C1 segment of cervical spinal cord (tissue), 14 donors: ENCODE measurements at places on chromosomes 1 and 21.

DNA sequence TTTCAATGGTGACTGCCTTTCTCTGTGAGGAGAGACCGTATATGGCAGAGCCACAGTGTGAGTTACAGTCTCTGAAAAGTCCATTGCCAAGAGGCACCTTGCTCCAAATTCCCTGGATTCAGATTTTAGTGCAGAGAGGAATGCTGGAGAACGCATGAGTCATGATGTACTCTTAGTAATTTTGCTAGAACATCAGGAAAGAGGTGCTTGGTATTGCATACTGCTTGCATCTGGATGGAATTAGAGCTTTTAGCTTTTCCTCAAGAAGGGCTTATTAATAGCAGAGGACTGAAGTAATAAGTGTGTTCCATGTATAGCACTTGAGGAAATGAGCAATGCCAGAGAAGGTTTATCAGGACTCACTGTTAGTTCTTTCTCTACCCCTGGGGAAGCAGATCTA is 40.5 kb upstream of the AKT3 start:
- DNase-seq = no peak

- DNase-seq = no peak
Observed at GRCh38 chr21:42733037-42733627, 79.7 kb downstream of the PDE9A start.

DNA sequence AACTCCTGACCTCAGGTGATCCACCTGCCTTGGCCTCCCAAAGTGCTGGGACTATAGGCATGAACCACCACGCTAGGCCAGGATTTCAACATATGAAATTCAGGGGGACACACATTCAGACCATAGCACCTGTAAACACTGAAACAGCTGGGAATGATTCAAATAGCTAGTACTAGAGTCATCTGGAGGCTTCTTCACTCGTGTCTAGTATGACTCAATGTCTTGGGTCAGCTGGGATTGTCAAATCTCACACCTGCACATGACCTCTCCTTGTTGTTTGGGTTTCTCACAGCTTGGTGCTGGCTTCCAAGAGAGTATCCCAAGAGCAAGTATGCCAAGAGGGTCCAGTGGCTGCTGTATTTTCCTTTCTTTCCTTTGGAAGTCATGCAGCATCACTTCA is 75.1 kb downstream of the PGM1 start:
- no peak for DNase-seq

DNA sequence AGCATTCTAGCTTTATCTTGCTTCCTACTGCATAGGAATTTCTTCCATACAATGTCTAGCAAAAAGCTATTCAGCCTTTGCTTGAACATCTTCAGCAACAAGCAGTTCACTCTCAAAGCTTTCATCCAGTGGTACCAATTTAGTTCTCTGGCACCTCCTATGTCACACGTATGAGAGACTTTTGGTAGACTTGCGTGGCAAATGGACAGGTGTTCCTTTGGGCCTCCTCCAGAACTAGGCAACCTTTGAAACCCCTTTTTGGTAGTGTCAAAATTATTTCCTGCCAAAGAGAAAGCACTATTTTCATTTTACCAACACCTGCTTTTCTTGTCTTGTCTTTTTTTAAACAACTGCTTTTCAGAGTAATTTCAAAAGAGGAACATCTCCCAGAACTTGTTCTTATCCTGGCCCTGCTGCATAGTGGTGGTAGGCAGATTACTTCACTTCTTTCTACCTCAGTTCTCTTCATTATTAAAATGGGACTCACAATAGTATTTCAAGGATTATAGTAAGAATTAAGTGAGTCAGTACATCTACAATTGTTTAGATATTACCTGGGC is 122.4 kb downstream of the MAST2 start:
- DNase-seq = no peak

- no peak for DNase-seq
Observed at GRCh38 chr1:59183749-59184317, 113.1 kb upstream of the FGGY start.

DNA sequence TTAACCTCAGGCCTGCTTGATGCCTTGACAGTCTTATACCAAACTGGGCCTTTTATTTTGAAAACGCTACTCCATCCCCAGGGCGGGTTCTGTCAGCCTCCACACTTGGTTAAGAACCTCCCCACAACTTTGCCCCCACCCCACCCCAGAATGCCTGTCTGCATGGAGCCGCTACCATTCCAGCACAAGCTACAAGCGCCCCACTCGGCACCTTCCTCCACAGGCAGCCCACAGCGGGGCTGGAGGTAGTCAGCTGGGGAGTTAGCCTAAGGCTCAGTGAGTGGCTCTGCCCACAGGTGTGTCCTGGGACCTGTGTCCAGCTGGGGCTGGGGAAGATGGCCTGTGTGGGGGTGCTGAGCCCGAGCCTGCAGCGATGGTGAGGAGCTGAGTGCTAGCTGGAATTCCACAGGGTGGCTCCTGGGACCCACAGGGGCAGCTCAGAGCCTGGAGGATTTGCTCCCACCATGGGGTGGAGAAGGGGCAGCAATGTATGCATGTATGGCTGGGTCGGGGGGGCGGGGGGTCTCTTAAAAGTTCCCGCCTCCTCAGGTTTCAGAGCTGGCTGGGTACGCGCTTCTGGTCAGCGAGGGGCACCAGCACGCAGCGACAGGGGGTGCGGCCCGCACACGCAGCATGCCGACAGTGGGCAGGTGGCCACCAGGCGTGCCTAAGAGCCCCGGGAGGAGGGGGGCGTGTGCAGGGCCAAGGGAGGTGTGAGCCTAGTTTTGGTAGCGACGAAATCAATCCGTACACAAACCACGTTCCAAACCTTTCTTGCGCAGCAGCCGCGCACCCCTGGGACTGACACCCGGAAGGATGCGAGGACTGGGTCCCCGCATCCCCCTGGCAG is 917 bp downstream of the ETNK2 start:
- DNase-seq = no peak

GRCh38 chr21:33751120-33751519 is 108.8 kb downstream of the ITSN1 start:
- no peak for DNase-seq

DNA sequence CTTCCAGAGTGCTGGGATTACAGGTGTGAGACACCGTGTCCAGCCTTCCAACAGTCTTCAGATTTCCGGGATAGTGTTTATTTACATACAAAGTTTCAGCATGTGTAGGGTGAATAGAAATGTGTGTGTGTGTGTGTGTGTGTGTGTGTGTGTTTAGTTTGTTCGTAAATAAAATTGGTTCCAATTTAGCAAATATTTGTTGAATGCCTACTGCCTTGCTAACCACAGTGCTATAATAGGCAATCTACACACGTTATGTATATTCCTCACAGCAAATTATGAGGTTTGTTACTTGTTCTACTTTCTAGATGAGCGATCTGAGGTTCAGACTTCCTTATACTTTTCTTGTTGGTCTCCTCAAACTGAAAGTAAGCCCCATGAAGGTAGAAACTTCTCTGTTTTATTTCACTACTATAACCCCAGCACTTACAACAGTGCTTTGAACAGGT is 32.8 kb upstream of the EPS15 start:
- no peak for DNase-seq

DNA sequence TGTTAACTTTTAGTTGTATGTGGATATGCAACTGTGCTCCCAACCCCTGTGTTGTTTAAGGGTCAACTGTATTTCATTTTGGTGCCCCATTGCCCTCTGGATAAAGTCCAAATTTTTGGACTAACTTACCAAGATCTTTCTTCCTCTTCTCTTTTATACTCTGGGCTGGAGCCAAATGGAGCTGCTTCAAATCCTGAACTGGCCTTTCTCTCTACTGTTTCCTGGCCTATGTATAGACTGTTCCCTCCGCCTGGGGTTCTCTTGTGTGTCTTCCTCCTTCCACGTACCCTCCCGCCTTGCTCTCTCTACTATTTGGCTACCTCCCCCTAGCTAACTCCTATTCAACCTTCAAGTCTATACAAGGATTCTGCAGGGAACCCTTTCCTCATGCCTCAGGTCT is 8.4 kb upstream of the CDC14A start:
- DNase-seq = no peak

DNA sequence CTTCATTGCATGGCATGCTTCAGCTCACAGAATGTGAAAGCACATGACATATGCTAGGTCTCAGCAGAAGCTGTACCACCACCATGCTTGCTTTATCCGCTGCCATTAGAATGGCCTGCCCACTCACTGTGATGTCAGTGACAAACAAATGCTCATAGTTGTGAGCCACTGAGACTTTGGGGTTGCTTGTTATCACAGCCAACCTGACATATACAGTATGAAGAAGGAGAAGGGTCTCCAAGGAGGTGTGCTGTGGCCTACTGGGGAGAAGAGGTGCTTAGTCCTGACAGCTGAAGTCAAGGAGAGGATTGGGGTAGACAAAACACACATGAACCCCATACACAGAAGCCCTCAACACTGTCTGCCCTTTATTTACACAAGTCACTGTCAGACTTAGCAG is 19.5 kb upstream of the TENT5C start:
- DNase-seq = no peak

DNA sequence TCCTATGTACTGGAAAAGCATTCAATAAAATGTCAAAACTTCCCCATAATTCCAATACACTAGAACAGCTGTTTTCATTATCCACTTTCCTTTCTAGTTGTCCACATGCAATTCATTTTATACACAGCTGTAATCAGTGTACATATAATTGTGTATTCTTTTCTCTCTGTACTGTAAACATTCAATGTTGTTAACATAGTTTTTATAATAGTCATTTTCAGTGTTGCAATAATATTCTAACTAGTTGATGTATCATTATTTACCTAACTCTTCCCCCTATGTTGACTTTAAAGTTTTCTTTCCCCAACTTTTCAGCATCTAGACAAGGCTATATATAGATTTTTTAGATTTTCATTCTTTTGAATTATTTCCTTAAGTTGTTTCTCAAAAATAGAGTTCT is 44.4 kb downstream of the DIPK1A start:
- no peak for DNase-seq

DNA sequence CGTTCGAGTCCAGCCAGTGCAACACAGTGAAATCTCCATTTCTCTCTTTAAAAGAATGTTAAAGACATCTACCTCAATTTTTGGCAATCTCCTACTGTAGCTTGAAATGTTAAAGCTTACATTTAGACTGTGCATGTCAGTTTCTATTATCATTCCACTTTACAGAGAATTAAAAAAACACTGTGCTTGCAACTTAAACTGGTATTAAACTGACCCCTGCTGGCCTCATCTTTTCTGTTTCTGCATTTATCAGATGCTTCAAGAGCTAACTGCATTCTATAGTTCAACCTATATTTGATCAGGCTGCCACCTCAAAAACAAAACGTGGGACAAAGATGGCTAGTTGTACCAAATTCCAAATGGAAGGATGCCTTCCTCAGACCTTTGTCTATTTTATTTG is 226.5 kb downstream of the SMYD3 start:
- no peak for DNase-seq

DNA sequence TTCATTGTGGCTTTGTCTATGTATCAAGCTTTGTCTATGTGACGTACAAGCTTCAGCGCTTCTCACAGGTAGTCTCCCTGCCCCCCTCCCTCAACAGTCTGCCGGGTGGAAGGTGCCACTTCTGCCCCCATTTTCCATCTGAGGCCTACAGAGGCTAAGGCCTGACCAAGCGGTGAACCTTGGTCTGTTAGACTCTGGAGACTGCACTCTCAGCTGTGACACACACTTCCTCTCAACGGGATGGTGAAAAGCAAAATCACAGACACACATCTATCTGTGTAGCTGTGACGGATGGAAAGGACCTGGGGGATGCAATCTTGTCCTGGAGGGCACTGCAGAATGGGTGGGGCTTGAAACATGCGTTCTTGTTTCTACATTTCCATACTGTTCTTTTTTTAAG is 152.9 kb upstream of the EDN2 start:
- no peak for DNase-seq
